IMR-90 (cell line): ENCODE measurements at places on chromosomes 4 and X.
A peak's percentile ranks its signal among the peaks of the same experiment; 100 is the strongest.

DNA sequence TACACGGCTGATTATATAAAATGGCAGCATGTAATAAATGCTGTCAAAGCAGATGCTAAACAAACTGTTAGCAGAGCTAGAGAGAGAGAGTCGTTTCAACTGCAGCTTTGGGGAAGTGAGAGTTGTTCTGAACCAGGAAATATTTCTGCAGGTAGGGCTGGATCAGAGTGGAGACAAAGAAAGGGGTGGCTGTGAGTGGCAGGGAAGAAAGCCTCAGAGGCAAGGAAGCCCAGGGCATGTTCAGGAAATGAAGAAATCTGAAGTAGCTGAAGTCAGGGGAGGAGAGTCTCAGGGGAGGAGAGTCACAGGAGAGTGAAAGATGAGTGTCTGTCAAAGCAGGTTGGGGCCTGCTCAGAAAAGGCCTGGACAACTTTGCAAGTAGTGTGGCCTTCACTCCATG, 48.4 kb upstream of the RPS6KA3 start:
- no peaks in the 10 kb centered on the region for H3K4me1 ChIP-seq
- no peak overlapping the region for H3K4me3 ChIP-seq
- H3K36me3 ChIP-seq, result no peaks in the 10 kb centered on the region
- no peak overlapping the region for H3K27ac ChIP-seq
- H3K27me3 ChIP-seq, result no peaks in the 10 kb centered on the region

- H3K4me1 ChIP-seq, result no peaks in the 10 kb centered on the region
- no peaks in the 10 kb centered on the region for H3K36me3 ChIP-seq
- no peaks in the 10 kb centered on the region for H3K27me3 ChIP-seq
- DNase-seq, result no peak
Measured at GRCh38 chr4:101527188-101527587, 179.9 kb upstream of the PPP3CA start.

DNA sequence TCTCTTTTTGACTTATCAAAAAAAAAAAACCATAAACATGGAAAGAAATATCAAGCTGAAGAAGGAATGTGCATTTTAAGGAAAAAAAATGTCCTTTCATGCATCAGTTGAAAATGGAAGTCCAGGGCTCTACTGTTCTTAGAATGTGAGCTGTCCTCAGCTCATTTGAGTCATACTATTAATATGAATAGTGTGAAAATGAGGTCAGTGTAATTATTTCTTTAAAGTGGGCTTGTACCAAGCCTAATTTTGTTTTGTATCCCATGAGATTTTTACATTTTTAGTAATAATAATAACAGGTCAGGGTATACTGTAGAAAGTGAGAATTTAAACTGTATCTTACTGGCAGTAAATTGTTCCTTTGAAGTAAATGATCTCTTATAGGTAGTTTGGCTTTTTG, 148.5 kb downstream of the NAA11 start:
- H3K4me1 ChIP-seq, result no peaks in the 10 kb centered on the region; the same call in 1 of the 2 replicates
- H3K36me3 ChIP-seq, result no peaks in the 10 kb centered on the region
- no peak for DNase-seq
- H3K27ac ChIP-seq, result no peak overlapping the region
- H3K27me3 ChIP-seq, result no peaks in the 10 kb centered on the region
- no peak overlapping the region for H3K4me3 ChIP-seq

DNA sequence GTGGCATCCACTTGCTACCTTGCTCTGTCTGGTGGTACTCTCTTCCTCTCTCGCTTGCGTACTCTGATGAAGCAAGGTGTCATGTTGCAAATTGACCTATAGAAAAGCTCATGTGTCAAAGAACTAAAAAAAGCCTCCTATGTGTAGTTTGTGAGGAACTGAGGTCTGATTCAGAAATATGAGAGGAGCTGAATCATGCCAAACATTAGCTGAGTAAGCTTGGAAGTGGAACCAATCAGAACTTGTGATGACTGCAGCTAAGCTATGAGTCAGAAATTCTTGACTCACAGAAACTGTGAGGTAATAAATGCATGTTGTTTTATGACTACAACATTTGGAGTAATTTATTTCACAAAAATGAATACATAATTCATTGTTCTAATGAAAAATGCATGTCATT, 2138.8 kb downstream of the PCDH7 start:
- no peak overlapping the region for H3K4me3 ChIP-seq
- H3K27me3 ChIP-seq, result no peaks in the 10 kb centered on the region
- peak; percentile 31 for DNase-seq

GRCh38 chr4:7132730-7133582, 59.4 kb upstream of the SORCS2 start:
- H3K4me1 ChIP-seq, result peaks cover 8% of the 10 kb centered on the region; the same call in 1 of the 2 replicates
- no peaks in the 10 kb centered on the region for H3K27me3 ChIP-seq
- peak; percentile 11 for DNase-seq

DNA sequence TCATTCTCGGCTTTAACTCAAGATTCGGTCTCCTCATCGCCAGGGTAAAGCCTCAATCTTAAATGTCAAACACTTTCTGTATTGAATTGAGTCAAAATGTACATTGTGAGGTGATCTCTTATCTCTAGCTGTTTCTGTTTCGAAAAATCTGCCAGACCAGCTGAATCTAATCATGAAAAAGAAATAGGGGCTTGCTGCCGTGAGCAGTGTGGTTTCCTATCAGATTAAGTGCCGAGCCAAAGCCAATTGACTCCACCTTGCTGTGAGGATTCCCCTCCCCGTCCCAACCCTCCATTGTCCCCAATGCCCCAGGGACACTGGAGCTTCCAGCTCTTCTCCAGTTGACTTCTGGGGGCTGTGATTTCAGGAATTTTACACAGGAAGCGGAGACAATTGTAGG, 12.5 kb upstream of the CRLF2 start:
- no peaks in the 10 kb centered on the region for H3K36me3 ChIP-seq
- H3K27ac ChIP-seq, result no peak overlapping the region
- DNase-seq, result no peak
- H3K27me3 ChIP-seq, result no peaks in the 10 kb centered on the region
- H3K4me1 ChIP-seq, result no peaks in the 10 kb centered on the region

DNA sequence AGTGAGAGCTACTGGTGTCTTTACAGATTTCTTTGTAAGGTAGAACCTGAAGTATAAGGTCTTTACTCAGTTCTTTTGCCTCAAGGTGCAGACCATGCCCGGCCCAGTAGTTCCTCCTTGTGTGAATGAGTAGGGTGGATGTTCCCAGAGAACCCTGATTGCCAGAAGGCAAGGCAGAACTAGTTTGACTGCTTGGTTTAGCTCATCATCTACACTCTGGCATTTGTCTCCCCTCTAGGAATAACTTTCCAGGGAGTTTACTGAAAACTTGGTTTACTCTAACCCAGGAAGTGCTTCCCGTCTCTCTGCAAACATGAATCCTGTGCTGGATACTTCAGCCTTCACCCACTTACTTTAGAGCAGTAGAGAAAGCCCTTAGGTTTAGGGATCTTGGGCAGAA, 29.1 kb downstream of the MCUB start:
- DNase-seq, result peak; percentile 6
- no peak overlapping the region for H3K4me3 ChIP-seq
- H3K36me3 ChIP-seq, result no peaks in the 10 kb centered on the region
- no peaks in the 10 kb centered on the region for H3K27me3 ChIP-seq

GRCh38 chr4:126807132-126807531, 825.6 kb upstream of the INTU start:
- no peaks in the 10 kb centered on the region for H3K36me3 ChIP-seq
- H3K27ac ChIP-seq, result no peak overlapping the region
- peaks cover 3% of the 10 kb centered on the region; the same call in 1 of the 2 replicates for H3K4me1 ChIP-seq
- H3K27me3 ChIP-seq, result no peaks in the 10 kb centered on the region
- H3K4me3 ChIP-seq, result no peak overlapping the region

DNA sequence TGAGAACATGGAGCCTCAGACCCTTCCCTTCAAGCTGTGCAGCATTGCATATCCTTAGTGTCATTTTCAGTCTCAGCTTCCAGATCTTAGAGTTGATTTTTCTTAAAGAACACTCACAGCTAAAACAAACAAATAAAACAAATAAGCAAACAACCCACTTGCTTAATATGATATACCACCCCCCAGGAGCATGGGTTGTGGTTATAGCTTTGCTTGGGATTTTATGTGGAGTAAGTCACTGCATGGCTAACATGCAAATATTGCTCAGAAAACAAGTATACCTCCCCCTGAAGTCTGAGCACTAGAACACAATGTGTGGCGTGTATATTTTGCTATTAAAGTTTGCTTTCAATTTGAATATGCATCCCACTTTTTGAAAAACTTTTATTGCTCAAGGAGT, 78.6 kb downstream of the MGST2 start:
- peaks cover 8% of the 10 kb centered on the region for H3K4me1 ChIP-seq
- H3K4me3 ChIP-seq, result no peak overlapping the region
- no peak overlapping the region for H3K27ac ChIP-seq
- DNase-seq, result no peak
- no peaks in the 10 kb centered on the region for H3K36me3 ChIP-seq

GRCh38 chrX:108537005-108537404, 97.4 kb downstream of the COL4A5 start:
- H3K4me3 ChIP-seq, result no peak overlapping the region
- H3K4me1 ChIP-seq, result no peaks in the 10 kb centered on the region
- H3K27ac ChIP-seq, result no peak overlapping the region
- H3K36me3 ChIP-seq, result peaks cover 1% of the 10 kb centered on the region; the same call in 1 of the 2 replicates
